ENCODE measurements at places on chromosomes 1 and 21. TPM values are rescaled to one million over a fixed set of nuclear protein-coding genes. Genes with fewer than 3 reads are reported as not detected.

Gene DMRTA2
- total RNA-seq = not detected

Gene PGLYRP4
- total RNA-seq = not detected

Gene VAMP3
- 79.6 TPM for total RNA-seq

Gene LAMB3
- total RNA-seq = 1,572 TPM

DNA sequence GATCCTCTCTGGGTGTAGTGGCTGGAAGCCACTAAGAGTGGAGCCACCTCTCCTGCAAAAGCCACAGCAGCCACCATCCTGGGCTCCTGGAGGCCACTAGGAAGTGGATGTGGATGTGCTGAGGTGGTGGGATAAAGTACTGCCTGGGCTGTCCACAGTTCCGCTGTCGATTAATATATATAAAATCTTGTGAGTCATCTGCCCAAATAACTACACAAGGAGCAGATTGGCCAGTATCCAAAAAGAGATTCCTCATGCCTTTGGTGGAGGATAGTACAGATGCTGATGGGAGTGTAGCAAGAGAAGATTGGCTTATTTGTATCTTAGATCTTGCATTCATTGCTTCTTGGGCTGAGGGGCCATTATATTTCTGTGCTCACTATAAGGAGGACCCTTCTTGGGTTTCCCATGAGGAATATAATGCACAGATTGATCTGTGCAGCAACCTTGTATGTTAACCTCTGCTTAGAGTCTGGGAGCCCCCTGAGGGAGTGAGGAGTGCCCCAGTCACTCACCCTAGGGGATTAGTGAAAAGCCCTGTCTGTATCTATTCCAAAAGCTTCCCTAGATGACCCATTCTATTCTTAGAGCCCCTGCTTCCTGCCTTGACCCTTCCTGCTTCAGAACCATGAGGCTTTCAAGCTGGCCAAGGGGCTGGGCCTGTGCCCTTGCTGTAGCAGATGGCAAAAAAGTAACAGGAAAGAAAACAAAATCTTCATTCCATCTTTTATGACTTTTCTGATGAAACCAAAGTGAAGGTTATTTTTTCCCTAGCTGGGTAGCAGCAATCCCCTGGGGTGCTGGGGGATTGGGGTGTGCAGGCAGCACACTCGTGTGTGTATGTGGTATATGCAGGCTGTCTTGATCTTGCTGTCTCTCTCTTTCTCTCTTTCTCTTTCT is 31.7 kb downstream of the RCSD1 start:
- no peaks in the 10 kb centered on the region for H3K27me3 ChIP-seq
- H3K4me3 ChIP-seq = peak overlapping the region; percentile 51
- peak; percentile 97 for DNase-seq
- peaks cover 71% of the 10 kb centered on the region for H3K4me1 ChIP-seq

GRCh38 chr1:201982082-201982622 is 296 bp upstream of the RNPEP start:
- peak overlapping the region; percentile 46 for H3K27ac ChIP-seq
- peak overlapping the region; percentile 90 for H3K4me3 ChIP-seq
- peak; percentile 75 for DNase-seq
- H3K36me3 ChIP-seq = peaks cover 16% of the 10 kb centered on the region
- H3K4me1 ChIP-seq = peaks cover 22% of the 10 kb centered on the region

DNA sequence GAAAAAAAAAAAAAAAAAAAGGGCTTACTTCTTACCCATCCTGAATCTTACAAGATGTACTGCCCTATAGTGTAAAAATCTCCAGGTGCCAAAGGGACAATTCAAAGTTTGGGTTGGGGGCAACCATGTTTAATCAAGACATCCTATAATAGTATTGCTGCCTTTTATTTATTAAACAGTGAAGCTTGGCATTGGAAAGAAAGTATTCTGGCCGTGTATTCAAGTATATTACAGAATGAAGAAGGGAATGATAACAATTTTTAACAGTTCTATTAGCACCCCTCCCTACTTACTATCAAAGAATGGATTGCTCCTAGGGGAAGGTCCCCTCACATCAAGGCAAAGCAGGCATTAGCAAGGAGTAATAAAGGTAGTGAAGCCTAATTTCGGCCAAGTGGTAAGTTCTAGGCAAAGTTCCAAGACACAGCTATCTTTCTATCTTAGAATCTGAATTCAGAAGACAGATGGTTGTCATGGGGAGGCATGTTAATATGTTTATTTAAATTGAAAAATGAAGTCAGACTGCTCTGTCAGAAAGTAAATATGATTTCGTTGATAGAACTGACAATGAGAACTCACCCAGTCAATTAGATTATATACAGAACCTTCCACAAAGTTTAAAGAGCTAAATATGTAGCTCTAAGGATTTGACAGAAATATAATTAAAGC is 24.6 kb downstream of the ST7L start:
- no peaks in the 10 kb centered on the region for H3K4me1 ChIP-seq
- no peak overlapping the region for H3K27ac ChIP-seq
- no peak for DNase-seq
- H3K36me3 ChIP-seq = peaks cover 42% of the 10 kb centered on the region
- H3K27me3 ChIP-seq = no peaks in the 10 kb centered on the region
- no peak overlapping the region for H3K4me3 ChIP-seq

DNA sequence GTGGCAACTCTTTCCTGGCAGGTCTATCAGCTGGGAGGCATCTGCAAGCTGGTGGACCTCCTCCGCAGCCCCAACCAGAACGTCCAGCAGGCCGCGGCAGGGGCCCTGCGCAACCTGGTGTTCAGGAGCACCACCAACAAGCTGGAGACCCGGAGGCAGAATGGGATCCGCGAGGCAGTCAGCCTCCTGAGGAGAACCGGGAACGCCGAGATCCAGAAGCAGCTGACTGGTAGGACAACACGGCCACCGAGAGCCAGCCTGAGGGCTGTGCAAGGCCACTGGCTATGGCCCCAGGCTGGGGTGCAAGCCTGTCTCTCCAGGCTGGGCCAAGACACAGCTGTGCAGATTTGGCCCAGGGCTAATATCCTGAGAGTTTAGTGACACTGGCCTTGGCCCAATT is 34.2 kb downstream of the PKP1 start:
- peaks cover 28% of the 10 kb centered on the region for H3K4me1 ChIP-seq
- no peaks in the 10 kb centered on the region for H3K27me3 ChIP-seq

DNA sequence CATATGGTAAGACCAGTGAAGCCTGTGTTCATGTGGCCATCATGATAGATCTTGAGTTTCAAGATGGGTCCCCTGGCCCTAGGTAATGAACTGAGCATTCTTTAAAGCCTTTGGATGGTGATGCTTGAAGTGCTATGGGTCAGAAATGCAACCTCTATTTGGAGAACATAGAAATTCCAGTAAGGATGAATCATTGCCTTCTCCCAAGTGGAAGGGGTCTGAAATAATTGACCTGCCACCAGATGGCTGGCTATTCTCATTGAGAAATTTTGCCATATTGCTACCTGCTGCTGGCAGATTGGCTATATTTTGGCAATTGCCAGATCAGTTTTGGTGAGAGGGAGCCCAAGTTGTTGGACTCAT is 739 bp upstream of the IFI6 start:
- H3K27ac ChIP-seq = peak overlapping the region; percentile 64
- no peak for DNase-seq
- H3K4me1 ChIP-seq = peaks cover 10% of the 10 kb centered on the region
- H3K4me3 ChIP-seq = peak overlapping the region; percentile 77
- no peaks in the 10 kb centered on the region for H3K27me3 ChIP-seq

DNA sequence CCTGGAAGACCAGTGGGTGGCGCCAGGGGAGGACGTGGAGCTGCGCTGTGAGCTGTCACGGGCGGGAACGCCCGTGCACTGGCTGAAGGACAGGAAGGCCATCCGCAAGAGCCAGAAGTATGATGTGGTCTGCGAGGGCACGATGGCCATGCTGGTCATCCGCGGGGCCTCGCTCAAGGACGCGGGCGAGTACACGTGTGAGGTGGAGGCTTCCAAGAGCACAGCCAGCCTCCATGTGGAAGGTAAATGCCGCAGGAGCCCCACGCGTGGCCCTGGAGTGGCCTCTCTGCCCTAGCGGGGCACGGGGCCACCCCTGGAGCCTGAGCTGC is 75.2 kb downstream of the OBSCN start:
- no peak overlapping the region for H3K4me3 ChIP-seq
- H3K36me3 ChIP-seq = peaks cover 7% of the 10 kb centered on the region
- no peak overlapping the region for H3K27ac ChIP-seq
- no peaks in the 10 kb centered on the region for H3K4me1 ChIP-seq
- no peak for DNase-seq

DNA sequence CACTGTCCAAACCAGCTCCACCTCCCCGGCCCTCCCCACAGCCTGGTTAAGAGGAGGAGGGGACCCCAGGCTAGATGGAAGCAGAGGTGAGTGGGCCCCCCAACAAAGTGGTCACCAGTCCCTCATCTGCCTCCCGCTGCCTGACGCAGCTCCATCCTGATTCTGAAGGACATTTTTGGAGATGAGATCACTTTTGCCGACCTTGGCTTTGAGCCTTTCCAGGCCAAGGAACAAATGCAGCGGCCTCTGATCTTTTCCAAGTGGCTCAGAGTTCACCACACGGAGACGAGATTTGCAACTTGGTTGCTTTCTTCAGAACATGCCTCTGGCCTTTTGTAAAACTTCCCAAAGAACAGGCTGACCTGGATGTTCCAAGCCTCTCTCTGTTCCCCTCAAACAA is 223.1 kb downstream of the NPHP4 start:
- no peak overlapping the region for H3K27ac ChIP-seq
- no peak overlapping the region for H3K4me3 ChIP-seq
- peaks cover 77% of the 10 kb centered on the region for H3K27me3 ChIP-seq
- no peaks in the 10 kb centered on the region for H3K4me1 ChIP-seq
- no peaks in the 10 kb centered on the region for H3K36me3 ChIP-seq
- no peak for DNase-seq

DNA sequence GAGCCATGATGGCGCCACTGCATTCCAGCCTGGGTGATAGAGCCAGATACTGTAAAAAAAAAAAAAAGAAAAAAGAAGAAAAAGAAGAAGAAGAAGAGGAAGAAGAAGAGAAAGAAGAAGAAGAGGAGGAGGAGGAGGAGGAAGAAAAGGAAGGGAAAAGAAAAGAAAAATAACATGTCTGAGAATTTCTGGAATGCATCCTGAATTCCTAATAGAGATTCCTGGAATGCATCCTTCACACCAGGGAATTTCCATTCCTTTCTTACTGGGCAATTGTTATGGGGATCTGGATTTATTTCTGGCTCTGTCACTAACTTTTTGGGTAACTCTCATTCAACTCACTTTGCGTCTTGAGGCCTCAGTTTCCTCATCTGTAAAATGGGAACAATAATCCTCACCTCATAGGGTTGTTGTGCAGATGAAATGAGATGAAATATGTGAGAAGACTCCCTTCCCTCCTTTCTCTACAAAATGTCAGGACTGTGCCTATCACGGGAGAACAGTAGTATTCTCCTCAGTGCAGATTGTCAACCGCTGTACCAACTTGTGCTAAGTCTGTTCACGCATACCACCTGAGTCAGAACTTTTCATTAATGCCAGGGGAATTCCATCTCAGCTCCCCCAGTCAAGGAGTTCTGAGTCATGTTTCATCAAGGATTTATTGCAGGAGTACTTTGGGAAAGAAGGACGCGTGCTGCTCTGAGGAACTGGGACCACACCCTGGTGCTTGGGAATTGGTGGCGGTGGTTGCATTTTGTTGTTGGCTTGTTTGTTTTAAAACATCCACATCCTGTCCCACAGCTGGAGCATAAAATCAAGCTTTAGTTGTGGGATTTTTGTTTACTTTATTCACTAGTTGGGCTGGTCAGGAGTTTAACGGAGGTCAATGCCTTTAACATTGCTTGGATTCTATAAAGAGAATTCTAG is 42.4 kb upstream of the ROR1 start:
- peak overlapping the region; percentile 80 for H3K27ac ChIP-seq
- H3K36me3 ChIP-seq = no peaks in the 10 kb centered on the region
- H3K4me3 ChIP-seq = peak overlapping the region; percentile 56
- H3K4me1 ChIP-seq = peaks cover 29% of the 10 kb centered on the region
- DNase-seq = peak; percentile 96

DNA sequence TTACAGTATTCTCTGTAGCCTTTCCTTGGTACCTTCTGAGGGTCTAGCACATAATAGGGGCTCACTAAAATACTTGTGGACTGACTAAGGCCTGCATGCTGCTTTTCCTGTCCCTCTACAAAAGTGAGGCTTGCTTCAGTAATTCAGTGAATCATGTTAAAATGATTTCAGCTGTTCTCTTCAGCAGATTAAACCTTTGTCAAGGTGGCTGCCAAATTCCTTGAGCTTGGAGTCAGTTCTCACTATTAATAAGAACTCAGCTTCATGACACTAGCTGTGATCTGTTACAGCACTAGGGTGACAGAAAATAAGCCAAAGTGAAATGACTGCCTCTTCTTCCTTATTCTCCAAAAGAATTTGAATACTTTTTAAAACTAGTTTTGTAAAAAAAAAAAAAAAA is 128.8 kb downstream of the KCNN3 start:
- H3K36me3 ChIP-seq = no peaks in the 10 kb centered on the region
- no peak for DNase-seq
- H3K4me1 ChIP-seq = peaks cover 5% of the 10 kb centered on the region
- H3K27me3 ChIP-seq = peaks cover 96% of the 10 kb centered on the region
- H3K4me3 ChIP-seq = no peak overlapping the region
- H3K27ac ChIP-seq = no peak overlapping the region

- peaks cover 28% of the 10 kb centered on the region for H3K4me1 ChIP-seq
- peak overlapping the region; percentile 55 for H3K27ac ChIP-seq
- no peak overlapping the region for H3K4me3 ChIP-seq
- H3K27me3 ChIP-seq = no peaks in the 10 kb centered on the region
- H3K36me3 ChIP-seq = peaks cover 43% of the 10 kb centered on the region
Measured at GRCh38 chr1:27971674-27972073, 11.9 kb downstream of the XKR8 start.

DNA sequence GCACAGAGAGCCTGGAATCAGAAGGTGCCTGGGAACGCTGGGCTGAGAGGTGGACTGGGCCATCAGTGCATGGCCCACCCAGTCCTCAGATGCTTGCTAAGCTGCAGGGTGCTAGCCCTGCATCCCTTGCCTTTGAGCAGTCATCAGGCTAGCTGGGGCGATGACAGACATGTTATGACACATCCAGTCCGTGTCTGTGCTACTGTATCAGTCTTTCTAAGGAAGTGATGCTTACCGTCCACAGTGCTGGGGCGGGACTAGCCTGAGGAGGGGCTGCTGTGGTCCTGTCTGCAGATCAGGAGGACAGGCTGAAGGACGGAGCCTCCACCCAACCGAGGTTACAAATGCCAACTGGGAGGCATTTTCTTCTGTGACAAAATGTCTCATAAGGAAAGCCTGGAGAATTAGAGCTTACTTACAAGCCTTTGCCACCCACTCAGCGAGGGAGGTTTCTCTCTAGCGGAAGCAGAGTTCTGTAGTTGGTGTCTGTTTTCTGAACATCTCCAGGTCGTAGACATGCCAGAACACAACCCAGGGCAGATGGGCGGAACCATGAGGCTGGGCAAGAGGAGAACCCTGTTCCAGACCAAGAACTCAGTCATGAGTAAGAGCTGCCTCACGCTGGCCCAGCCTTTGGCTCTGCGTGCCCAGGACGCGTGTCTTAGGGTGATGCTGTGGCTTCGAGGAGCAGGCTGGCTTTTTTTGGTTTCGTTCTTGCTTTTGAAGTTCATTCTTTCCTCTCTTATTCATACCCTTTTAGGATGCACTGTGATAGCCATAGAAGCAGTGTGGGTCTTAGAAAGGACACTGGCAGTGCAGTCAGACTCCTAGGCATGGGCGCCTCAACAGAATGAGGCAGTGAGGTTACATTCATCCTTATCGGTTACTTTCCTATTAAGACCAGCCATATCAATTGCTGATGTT is 14.3 kb downstream of the SLFNL1 start:
- peaks cover 83% of the 10 kb centered on the region for H3K36me3 ChIP-seq
- peak overlapping the region; percentile 88 for H3K27ac ChIP-seq

GRCh38 chr1:68421350-68421749 is 28.4 kb downstream of the RPE65 start:
- peaks cover 6% of the 10 kb centered on the region for H3K36me3 ChIP-seq
- no peaks in the 10 kb centered on the region for H3K4me1 ChIP-seq
- H3K27ac ChIP-seq = no peak overlapping the region
- no peak overlapping the region for H3K4me3 ChIP-seq
- no peaks in the 10 kb centered on the region for H3K27me3 ChIP-seq
